Naive thymus-derived CD4-positive, alpha-beta T cell (primary cell): ENCODE measurements at places on chromosomes 2 and 18. TPM values are rescaled to one million over a fixed set of nuclear protein-coding genes. Genes with fewer than 3 reads are reported as not detected.

AUP1 gene
- 135 and 144 TPM in 2 replicates for total RNA-seq

ANKRD53 gene
- 0.21 TPM for total RNA-seq

LBX2 gene
- total RNA-seq, result 0.44 TPM

PLB1 gene
- total RNA-seq, result 0.67 TPM

ZNF396 gene
- 0.34 and 0.92 TPM in 2 replicates for total RNA-seq

PTCD3 gene
- total RNA-seq, result 207 TPM

HOXD13 gene
- not detected for total RNA-seq

SMAD2 gene
- 144 TPM for total RNA-seq

CYB5A gene
- total RNA-seq, result 15.8 TPM

LGALSL gene
- 1.2 TPM for total RNA-seq

NR4A2 gene
- 152 TPM for total RNA-seq

CTAGE1 gene
- total RNA-seq, result not detected

NOSTRIN gene
- total RNA-seq, result 0.73 TPM

PXDN gene
- total RNA-seq, result not detected

RNF181 gene
- 67.4 TPM for total RNA-seq

RRM2 gene
- 330 and 342 TPM in 2 replicates for total RNA-seq

DSG4 gene
- total RNA-seq, result not detected

CCBE1 gene
- 0.05 TPM in 1 of 2 replicates, not detected in the other for total RNA-seq

SPR gene
- not detected for total RNA-seq

SP9 gene
- not detected for total RNA-seq

TAF4B gene
- 15.7 TPM for total RNA-seq

FARSB gene
- 11.1 TPM for total RNA-seq

PJVK gene
- total RNA-seq, result 3.1 TPM

CAPN14 gene
- 0.92 TPM for total RNA-seq

MARCO gene
- total RNA-seq, result not detected

OR6B2 gene
- not detected for total RNA-seq

GNLY gene
- 6.3 TPM for total RNA-seq
